IPS DF 19.7 (cell line): ENCODE measurements at places on chromosomes 5 and 9.

- DNase-seq = no peak
Observed at GRCh38 chr9:68705531-68706362, 707 bp downstream of the PIP5K1B start.

DNA sequence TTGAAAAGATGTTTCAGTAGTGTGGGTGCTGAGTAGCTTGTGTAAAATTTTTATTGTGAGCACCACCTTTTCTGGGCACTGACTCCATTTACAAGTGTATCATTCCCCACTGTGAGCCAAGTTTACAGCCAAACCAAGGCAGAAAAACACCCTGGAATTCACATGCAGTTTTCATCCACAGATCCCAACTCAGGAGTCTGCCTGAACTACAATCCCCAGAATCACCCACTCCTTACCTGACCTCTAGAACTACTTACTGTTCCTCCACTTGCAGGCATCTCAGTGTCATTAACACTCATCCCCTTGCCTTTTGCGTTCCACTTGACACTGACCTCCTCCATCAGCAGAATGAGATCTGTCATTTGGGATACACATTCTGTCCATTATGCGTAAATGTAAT is 2042.6 kb upstream of the CDH6 start:
- peak; percentile 48 for DNase-seq

DNA sequence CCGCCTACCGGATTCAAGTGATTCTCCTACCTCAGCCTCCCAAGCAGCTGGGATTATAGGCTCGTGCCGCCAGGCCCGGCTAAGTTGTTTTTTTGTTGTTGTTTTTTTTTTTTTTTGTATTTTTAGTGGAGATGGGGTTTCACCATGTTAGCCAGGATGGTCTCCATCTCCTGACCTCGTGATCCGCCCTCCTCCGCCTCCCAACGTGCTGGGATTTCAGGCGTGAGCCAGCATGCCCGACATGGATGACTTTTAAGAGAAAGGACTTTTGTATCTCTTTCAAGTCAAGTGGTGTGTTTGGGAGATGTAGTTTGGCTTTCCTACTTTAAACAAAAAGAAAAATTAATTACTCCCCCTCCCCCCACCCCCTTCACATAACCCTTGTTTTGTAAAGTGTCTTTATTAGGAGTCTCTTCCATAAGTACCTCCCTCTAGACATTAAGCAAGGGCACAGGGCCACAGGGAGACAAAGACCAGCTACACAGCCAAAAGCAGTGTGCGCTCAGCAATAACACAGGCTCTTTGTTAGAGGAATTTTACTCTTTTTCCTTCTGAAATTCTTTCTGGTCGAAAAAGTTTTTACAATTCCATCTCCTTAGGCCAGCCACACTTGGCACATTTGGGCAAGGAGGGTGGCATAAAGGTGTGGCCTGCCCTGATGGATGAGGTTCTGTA is 31.2 kb downstream of the JAKMIP2 start:
- no peak for DNase-seq

DNA sequence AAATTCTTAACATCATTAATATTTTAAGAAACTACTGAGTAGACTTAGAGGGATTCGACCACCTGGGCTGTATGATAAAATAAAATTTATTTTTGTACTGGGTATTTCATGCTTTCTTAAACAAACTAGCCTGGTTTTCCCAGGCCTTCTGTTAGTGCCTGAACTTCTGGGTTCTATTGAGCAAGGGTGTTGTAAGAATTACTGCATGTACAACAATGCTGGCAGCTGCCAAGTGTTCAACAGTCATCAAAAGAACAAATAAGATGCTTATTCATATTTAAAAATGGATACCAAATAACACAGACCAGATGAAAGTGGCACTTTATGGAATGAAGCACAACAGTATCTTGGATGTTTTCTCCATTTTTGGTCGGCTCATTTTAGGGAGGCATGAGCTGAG is 123.2 kb upstream of the FBXL7 start:
- no peak for DNase-seq

DNA sequence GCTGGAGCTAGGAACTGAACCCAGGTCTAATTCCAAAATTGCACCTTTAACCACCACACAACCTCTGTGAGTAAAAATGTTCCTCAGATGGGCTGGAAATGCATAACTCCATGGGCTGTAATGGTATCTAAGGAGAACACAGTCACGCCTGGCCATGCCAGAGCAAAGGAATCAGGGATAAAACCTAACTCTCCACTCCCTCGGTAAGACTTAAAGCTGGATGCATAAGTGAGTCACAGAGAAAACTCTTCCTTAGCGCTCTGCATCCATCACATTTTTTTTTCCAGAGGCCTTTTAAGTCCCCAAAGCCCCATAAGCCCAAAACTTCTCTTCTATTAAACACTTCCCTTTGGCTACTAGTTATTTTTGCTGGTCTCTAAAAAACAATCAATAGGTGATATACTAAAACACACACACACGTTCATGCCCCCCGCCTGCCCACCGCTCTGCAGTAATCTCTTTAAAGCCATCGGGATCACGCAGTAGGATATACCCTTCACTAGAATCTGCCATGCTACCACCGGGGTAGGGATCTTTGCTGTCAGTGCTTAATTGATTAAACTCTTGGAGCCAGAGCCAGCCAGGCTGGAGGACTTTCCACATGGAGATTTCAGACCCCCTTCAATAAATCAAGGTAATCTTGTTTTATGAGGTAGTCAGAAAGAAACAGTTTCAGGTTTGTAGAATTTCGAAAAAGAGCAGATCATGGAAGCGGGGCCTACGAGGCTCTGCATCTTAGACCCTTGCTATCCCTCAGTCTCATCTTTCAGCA is 212.9 kb downstream of the MAPKAP1 start:
- DNase-seq = no peak

- no peak for DNase-seq
Observed at GRCh38 chr9:137293482-137294090, 8.5 kb downstream of the NRARP start.

- DNase-seq = no peak
Observed at GRCh38 chr5:67257077-67257476, 60.5 kb upstream of the CD180 start.

DNA sequence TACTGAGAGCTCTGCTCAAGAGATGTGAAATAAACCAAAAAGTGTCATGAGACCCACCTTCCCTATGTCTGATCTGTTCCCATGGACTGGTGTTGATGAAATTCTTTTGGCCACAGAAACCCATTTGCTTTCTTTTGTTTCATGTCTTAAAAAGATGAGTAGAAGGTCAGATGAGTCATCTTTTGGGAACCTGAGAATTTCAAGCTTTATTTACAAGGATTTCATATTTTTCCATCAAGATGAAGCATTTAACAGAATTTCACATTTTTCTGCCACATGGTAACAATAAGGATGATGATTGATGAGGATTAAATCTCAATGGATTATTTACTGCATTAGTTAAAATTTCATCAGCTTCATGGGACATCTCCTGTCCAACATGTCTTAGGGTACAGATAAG is 337.8 kb downstream of the DEPDC1B start:
- DNase-seq = no peak

DNA sequence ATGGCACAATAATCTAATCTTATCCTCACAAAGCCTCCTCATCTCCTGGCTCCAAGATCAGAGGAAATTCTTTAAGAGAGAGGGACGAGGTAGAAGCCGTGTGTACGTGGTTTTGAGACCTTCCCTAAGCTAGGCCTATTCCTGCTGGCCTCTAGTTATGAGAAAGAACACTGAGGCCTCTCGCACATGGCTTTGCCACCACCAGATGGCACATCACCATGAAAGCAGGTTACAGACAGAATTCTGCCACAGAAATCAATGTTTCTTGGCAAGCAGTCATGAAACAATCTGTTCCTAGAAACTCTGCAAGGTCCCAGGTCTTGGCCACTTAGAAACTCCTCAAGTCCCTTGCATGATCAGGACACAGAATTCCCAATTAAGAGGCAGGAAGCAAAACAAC is 268.2 kb upstream of the TAS2R1 start:
- no peak for DNase-seq

DNA sequence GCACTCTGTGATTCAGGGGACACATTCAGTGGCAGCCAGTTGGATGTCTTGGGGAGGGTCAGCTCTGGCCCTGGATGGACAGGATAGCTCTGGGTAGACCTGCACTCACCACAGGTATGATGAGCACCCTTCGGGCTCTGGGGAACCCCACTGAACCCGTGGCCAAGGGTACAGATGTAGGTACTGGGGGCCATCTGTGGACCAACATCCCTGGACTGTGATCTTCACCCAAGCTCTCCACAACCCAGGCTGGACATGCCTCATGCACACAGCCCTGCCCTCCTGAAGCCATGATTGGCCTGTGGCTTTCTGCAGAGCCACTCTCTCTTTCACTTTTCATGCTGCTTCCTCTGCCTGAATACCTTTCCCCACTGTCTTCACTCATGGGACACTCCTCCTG is 15.6 kb upstream of the ACSL6 start:
- DNase-seq = no peak

- no peak for DNase-seq
Observed at GRCh38 chr5:9239071-9239470, 306.8 kb downstream of the SEMA5A start.

DNA sequence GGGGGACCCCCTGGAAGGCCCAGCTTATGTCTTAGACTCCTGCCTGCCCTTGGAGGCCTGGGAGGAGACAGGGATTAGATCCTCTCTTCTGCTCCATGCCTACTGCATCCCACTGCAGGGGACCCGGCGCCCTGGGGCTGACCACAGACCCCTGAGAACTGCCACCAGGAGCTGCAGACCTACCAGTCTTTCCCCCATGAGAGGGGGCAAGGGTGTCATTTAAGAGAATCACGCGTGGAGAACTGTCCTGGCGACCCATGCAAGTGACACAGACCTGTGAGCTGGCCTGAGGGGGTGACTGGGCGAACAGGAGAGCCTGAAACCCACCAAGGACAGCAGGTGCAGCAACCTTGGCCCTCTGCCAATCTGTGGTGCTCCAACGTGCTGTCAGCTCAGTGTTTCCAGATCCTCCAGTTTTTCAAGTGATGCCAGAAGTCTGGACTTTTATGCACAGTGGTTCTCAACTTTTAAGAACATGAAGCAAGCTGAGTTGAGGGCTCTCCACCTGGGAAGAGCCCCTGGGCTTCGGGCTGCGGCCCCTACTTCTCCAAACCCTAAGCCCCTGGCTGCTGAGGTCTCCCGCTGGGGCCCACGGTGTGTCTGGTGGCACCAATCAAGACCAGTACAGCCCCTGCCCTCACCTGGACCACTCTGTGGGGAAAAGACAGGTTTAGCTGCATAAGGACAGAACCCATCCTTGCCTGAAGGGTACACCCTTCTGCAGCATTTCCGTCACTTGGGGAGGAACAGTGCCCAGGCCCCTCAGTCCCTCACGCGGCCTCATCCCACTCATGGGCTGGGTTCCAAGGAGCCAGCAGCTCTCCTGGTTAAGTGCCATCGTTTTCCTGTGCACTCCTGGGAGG is 18.2 kb downstream of the GFPT2 start:
- no peak for DNase-seq

- DNase-seq = no peak
Observed at GRCh38 chr9:34463098-34463900, 4.7 kb downstream of the DNAI1 start.

DNA sequence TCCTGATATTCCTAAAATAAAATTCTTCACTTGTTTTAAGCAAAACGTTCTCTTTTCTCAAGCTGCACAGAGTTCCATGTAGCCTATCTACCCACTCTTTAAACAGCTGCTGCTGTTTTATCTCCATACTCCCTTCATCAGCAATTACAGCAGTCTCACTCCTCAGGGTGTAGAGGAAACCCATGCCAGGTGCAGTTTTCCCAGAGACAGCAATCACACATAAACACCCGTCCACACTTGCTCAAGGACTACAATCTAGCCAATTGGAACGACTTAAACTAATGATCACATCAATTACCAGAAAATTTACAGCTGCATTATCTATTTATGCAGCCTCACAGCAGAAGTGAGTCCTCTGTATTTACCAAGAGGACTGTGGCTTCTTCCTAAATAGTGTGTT is 141.7 kb downstream of the HTR1A start:
- DNase-seq = no peak

GRCh38 chr9:20205821-20206220 is 416.5 kb downstream of the MLLT3 start:
- DNase-seq = no peak

DNA sequence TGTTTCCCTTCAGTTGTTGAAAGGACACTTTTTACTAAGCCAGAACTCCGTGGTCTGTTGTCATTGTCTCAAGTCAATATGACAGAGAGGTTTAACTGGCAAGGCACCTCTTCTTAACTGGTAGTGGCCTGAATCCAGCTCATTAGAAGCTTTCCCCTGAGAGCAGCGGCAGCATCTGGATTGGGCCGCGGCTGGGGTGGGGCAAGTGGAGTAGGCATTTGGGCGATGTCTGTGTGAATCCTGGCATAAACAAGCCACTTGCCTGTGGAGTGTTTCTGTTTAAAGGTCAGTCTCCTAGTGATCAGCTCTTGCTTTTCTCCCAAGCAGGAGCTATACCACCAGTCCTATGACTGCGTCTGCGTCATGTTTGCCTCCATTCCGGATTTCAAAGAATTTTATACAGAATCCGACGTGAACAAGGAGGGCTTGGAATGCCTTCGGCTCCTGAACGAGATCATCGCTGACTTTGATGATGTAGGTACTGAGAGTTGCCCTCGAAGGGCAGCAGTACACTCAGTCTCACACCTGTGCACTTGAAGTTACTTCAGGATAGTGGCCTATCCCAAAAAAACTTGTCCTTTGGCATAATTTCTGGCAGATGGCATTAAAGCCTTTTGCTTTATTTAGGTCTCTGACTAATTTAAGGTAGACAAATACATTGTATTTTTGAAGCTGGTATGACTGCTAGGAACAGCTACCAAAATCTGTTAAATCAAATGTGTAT is 48.9 kb downstream of the CFAP90 start:
- no peak for DNase-seq

GRCh38 chr9:125075997-125076396 is 67.3 kb downstream of the SCAI start:
- DNase-seq = no peak

DNA sequence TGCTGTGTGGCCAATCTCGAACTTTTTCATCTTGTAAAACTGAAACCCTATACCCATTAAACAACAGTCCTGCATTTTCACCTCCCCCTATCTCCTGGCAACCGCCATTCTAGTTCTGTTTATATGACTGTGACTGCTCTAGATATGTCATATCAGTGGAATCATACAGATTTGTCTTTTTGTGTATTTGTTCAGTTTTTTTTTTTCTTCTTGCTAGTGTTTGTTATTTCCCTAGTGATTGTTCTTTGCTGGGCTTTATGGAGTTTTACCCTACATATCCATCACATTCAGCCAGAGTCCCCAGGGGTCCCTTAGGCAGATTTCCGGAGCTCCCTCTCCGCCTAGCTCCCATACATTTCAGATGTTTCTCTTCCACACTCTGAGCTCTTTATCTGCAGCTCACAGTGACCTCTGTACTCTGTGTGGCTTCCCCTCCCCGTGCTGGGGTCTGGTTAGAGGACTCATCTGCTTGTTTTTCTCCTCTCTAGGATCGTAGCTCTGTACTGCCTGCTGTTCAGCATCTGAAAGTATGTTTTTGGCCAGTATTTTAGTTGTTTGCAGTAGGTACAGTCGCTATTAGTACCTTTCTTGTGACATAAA is 25.1 kb upstream of the CARTPT start:
- DNase-seq = peak; percentile 20

DNA sequence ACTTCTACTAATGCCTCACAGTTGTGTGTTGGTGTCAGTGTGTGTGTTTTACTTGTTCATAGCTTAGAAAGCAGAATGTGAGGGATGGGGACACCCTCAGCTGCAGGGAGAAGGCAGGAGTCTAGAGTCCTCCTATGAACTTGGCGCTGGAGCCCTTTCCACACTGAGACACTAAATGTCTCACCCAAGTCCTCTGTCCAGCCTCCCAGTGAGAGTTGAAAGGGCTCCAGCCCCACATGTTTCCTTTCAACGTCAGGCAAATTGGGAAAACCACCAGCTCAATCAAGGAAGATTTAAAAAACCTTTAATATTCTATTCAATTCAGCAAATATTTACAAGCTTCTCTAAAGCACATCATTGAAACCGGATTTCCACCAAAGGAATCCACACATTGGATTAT is 167.6 kb upstream of the MSX2 start:
- DNase-seq = no peak
